ENCODE measurements at places on chromosomes 2 and 18. TPM values are rescaled to one million over a fixed set of nuclear protein-coding genes. Genes with fewer than 3 reads are reported as not detected.

DNA sequence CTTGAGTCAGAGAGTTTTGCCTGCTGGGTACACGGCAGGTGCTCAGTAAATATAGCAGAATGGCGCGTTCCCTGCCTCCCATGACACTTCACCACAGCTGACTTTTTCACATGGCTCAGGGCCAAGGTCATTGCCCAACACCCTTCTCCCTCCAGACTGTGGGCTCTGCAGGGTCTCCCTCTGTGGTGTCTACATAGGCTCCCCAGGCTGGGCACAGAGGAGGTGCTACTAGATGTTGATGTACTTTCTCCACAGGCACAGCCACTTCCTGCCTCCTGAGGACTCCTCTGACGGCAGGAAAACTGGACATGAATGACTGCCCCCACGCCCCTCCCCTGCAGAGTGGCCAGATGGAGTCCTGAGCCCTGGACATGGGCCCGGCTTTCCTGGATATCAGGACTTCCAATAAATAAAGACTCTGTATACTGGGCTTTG lies 4.2 kb downstream of the CHCHD5 start:
- ATAC-seq = no peak

DNA sequence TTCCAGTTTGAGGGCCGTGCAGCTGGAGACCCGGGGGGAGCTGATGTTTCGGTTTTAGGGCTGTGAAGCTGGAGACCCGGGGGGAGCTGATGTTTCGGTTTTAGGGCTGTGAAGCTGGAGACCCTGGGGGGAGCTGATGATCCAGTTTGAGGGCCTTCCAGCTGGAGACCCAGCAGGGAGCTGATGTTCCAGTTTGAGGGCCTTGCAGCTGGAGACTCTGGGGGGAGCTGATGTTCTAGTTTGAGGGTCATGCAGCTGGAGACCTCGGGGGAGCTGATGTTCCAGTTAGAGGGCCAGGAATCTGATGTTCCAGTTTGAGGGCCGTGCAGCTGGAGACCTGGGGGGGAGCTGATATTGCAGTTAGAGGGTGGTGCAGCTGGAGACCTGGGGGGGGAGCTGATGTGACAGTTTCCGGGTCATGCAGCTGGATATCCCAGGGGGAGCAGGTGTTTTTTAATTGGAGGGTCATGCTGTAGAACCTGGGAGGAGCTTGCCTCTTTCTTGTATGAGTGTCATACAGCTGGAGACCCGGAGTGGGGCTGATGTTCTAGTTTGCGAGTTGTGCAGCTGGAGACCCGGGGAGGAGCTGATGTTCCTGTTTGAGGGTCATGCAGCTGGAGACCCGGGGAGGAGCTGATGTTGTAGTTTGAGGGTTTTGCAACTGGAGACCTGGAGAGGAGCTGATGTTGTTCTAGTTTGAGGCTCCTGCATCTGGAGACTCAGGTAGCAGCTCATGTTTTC lies 153.2 kb downstream of the RTP5 start:
- no peak for ATAC-seq

DNA sequence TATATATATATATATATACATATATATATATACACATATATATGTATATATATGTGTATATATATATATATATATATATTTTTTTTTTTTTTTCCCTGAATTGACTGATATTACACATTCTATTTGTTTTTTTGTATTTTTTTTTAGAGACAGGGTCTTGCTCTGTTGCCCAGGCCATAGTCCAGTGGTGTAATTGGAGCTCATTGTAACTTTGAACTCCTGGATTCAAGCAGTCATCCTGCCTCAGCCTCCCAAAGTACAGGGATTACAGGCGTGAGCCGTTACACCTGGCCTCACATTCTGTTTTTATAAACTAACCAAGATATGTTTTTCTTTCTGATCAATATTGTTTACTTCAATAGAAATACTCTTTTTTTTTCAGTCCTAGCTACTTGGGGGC lies 26.2 kb downstream of the NCAPH start:
- ATAC-seq = no peak

DNA sequence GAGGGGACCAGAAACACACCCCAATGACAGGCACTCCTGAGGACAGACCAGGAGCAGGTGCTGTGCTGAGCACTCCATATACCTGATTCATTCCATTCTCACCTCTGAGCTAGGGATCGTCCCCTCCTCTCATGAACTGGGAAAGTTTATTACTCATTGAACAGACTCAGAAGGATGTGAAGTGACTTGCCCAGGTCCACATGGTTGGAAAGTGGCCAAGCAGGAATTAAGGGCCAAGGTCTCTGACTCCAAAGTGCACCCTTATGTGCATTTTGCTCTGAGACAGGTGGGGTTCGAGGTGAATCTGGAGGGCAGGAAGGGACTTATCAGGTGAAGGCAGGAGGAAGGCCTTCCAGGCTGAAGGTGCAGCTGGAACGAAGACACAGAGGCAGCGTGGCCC lies 25.1 kb upstream of the PLB1 start:
- ATAC-seq = peak; percentile 96

- ATAC-seq = peak; percentile 96
These were observed 23.0 kb upstream of the SMAD2 start for GRCh38 chr18:47953471-47953931.

- no peak for ATAC-seq
These were observed 1.7 kb upstream of the SLC40A1 start for GRCh38 chr2:189582140-189582808.

- ATAC-seq = no peak
These were observed 95.2 kb downstream of the BIN1 start for GRCh38 chr2:127011796-127012195.

- ATAC-seq = no peak
These were observed 57.7 kb downstream of the METTL4 start for GRCh38 chr18:2513616-2514015.

DNA sequence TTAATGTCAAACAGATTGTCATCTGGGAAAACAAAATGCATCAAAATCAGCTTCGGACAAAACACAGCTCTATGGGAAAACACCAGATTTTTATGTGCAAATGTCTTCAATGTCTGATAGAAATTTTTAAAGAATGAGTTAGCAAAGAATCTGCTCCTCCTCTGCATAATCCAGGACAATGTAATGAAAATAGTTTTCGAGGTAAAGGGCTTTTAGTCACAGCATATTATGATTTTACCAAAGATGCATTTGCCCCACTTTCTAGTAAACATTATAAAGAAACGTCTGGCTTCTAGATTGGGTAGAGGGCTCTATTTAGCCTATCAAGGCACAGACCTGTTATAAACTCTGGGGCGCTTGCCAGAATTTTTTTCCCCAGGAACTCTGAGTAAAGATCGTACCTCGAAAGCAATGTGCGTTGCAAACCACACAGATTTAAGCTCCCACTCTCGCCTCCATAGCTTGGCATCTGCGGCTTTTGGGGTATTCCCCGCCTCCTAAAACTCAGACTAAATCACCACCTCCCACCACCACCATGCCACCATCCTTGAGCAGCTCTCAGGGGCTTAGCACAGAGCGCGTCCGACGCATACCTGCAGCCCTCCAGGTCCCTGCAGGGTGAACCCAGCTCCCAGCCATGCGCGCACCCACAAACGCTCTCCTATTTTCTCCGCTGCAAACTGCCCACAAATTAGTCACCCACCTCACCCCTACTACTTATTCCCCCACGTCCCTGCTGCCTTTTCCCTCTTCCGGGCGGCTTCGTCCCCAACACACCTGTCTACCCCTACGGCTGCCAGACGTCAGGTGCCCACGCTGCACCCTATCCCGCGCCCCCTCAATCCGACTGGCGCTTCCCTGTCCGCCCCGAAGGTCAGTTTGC lies 829 bp downstream of the ACVR1C start:
- ATAC-seq = peak; percentile 45

- ATAC-seq = no peak
These were observed 466.7 kb upstream of the FSHR start for GRCh38 chr2:49621016-49621415.

DNA sequence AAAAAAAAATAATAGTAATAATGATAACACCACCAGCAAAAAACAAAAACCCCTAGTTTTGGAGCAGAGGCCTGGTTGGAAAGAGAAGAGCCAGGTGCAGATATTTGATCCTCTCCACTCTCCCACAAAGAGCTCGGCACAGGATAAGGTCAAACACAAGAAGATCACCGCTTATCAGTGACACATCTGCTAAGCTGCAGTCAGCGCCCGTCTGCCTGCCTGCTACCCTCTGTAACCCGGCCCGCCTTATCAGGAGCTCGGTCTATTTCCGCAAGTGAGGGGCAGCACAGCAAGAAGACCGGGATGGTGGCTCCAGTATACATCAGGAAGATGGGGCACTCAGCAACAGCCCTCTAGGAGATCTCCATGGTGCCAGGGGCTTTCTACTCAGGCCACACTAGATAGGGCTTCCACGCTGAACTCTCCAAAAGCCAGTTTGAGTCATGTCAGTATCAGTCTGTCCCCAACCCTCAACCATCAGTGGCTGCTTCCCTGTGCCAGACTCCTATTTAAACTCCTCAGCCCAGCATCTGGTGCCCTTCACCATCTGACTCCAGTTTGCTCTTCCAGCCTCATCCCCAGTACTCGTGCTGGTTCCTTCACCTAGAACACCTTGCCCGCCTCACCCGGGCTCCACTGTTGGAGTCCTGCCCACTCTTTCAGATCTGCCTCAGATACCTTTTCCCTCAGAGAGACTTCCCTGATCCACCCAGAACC lies 67.3 kb upstream of the PPP1CB start:
- ATAC-seq = no peak

- ATAC-seq = no peak
These were observed 1.7 kb upstream of the STAMBP start for GRCh38 chr2:73827018-73827417.

DNA sequence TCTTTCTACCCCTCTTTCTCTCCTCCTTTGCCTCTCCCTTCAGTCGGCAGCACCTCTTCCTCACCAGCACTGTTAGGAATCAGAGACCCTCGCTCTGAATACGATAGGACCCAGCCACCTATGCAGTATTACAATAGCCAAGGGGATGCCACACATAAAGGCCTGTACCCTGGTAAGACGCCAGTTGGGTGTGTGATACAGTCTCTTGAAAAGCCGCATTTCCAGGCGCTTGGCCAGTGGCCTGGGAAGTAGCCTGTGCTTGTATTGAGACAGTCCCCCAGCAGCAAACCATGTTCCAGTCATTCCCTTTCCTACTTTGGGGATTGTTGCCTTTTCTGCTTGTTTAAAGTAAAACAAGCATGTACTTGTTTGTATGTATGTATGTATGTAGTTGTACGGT lies 118.4 kb upstream of the DAPL1 start:
- ATAC-seq = no peak

GRCh38 chr18:43719267-43719795 lies 442.0 kb upstream of the SYT4 start:
- no peak for ATAC-seq

GRCh38 chr2:240351826-240352426 lies 83.5 kb upstream of the GPC1 start:
- no peak for ATAC-seq

GRCh38 chr18:37383036-37383785 lies 182.4 kb downstream of the CELF4 start:
- ATAC-seq = no peak

GRCh38 chr2:73979021-73979420 lies 5.7 kb upstream of the TET3 start:
- ATAC-seq = no peak

GRCh38 chr2:176443946-176444345 lies 174.7 kb downstream of the MTX2 start:
- no peak for ATAC-seq

DNA sequence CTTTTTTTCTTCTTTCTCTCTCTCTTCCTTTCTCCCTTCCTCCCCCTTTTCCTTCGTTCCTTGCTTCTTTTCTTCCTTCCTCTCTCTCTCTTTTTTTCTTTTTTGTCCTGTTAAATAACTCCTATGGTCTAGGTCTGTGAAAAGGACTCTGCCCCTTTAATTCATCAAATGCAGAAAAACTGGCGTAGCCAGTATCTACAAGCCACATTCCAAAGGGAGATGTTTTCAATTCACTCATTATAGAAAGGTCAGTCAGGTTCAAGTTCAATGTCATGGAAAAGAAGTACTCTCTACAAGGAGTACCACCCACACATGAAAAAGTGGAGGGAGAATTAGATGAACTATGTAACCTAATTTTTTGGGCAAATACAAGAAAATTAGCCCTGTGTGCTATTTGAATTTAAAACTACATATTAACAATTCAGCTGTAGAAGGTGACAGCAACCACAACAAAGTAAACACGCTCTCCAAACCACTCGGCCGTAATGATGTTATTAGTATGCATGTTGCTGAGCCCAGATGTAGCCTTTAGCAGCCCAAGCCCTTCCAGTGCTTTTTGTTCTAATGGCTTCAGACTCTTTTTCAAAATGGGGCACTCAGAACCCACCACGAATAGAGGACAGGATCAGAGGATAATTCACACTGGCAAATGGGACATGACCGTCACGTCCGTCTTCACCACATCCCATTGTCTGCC lies 735.4 kb upstream of the FANCL start:
- ATAC-seq = no peak

GRCh38 chr2:113224647-113225236 lies 51.0 kb downstream of the PSD4 start:
- ATAC-seq = no peak

DNA sequence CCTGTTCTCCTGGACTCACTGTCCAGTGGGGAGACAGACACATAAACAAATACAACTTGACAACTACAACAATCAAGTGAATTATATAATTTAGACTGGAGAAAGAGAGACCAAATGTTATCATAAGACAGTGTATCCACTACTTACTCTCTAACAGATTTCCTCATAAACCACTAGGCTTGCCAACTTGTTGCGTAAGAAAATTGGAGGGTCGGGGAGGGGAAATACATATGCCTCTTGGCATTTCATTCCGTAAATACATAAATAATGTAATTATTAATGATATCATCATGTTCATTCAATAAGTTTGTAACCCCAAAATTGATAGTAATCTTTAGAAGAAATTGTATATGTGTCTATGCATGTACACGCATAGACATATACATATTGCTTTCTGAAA lies 14.9 kb downstream of the RAB6D start:
- no peak for ATAC-seq

HOXD13 gene
- total RNA-seq = not detected

COQ10B gene
- 12.8 TPM for total RNA-seq

SIGLEC15 gene
- not detected for total RNA-seq

G6PC2 gene
- not detected for total RNA-seq

EHD3 gene
- total RNA-seq = 43.4 TPM

SCYGR1 gene
- not detected for total RNA-seq

REG3G gene
- not detected for total RNA-seq

CHRNG gene
- not detected for total RNA-seq

AQP12B gene
- total RNA-seq = not detected
